ENCODE measurements at places on chromosomes 3 and 15.

- no peak for DNase-seq
Measured at GRCh38 chr15:70528270-70528706, 235.1 kb downstream of the UACA start.

- DNase-seq = no peak
Measured at GRCh38 chr3:161042023-161042501, 63.1 kb downstream of the B3GALNT1 start.

GRCh38 chr3:76871655-76872054 lies 168.2 kb upstream of the ROBO2 start:
- no peak for DNase-seq

GRCh38 chr15:50939911-50940310 lies 31.4 kb downstream of the AP4E1 start:
- DNase-seq = no peak

- no peak for DNase-seq
Measured at GRCh38 chr3:55648591-55649318, 161.6 kb upstream of the WNT5A start.

All from globus pallidus (tissue), 1 donor.